LNCaP clone FGC (cell line): ENCODE measurements at places on chromosomes 16 and 17.

DNA sequence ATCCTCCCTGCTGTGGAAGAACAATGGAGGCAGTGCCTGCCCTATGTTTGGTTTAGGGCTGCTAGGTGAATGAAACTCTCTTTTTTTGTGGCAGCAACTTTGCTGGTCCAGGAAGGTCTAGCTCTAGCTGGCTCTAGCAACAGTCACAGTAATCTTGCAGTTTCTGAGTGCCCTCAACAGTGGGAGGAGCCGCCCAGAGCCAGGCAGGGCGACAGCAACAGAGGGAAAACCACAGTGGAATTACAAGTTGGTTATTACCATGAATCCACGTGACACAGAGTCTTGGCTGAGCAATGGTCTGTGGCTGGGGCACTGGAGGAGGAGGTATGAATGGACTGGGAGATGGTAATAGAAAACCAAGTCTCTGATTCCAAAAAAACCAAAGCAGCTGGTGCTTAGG is 10.3 kb downstream of the HSPB9 start:
- DNase-seq: no peak

DNA sequence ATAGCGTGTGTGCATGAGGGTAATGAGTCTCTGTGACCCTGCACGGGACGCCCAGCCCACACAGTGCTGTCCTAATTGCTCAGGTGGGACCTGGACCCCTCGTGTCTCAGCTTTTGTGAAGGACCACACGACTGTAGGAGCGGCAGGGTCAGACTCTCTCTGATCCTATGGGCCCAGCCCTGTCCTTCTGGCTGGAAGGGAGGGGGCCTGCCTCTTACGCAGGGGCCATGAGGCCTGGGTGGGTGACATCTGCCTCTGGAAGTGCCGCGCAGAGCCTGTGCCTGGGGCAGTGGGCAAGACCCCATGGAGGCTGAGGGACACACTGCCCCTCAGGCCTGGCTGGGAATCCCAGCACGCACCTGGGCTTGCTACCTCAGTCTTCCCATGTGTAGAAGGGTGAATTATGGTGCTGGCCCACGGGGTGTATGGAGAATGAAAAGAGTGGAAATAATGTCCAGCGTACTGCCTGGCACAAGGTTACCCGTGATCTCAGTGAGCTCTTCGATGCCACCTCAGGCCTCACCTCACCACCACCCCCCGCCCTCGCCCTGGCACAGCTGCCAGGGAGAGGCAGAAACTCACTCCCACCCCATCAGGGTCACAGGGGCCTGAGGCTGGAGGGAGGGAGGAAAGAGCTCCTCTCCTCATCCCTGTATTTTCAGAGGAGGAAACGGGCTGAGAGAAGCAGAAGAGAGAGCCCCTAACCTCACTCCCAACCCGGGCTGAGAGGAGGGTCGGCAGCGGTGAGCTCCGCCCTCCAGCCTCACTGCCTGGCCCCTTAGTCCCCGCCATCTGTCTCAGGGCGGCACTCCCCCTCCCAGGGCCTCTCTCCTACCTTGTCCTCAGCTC is 27.1 kb upstream of the DBNDD1 start:
- DNase-seq: no peak

- DNase-seq: no peak
Observed at GRCh38 chr16:66832190-66832589, 1.4 kb upstream of the NAE1 start.

- no peak for DNase-seq
Observed at GRCh38 chr17:71709946-71710345, 410.9 kb upstream of the SOX9 start.

- DNase-seq: no peak
Observed at GRCh38 chr17:63549289-63549945, 860 bp upstream of the DCAF7 start.

DNA sequence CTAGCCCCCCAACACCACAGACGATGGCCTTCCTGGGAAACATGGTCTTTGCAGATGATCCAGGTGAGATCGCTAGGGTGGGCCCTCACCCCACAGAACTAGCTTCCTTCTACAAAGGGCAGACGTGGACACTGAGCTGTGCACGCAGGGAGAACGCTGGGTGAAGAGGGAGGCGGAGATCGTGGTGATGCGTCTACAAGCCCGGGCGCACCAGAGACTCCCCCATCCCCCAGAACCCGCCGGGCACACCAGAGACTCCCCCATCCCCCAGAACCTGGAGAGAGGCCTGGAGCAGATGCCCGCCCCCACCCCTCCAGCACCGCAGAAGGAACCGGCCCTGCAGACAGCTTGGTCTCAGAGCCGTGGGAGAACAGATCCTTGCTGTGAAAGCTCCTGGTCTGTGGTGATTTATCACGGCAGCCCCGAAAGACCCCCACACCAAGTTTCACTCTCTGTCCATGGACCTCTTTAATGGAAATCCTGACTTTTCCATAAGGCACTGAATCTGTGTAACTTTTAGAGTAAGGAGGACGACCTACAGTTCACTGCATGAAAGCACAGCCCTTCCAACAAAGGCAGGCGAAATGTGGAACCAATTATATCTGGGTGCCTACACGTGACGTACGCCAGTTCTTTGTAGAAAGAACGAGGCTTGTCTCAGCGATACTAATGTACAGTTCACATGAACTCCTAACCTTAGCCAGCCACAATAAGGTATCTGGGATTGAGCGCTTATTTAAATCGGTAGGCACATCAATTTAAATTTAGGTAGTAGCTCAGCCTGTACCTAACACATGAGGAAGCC is 88.5 kb downstream of the ANKRD11 start:
- DNase-seq: no peak

GRCh38 chr17:79027925-79028491 is 4.0 kb downstream of the C1QTNF1 start:
- DNase-seq: no peak

DNA sequence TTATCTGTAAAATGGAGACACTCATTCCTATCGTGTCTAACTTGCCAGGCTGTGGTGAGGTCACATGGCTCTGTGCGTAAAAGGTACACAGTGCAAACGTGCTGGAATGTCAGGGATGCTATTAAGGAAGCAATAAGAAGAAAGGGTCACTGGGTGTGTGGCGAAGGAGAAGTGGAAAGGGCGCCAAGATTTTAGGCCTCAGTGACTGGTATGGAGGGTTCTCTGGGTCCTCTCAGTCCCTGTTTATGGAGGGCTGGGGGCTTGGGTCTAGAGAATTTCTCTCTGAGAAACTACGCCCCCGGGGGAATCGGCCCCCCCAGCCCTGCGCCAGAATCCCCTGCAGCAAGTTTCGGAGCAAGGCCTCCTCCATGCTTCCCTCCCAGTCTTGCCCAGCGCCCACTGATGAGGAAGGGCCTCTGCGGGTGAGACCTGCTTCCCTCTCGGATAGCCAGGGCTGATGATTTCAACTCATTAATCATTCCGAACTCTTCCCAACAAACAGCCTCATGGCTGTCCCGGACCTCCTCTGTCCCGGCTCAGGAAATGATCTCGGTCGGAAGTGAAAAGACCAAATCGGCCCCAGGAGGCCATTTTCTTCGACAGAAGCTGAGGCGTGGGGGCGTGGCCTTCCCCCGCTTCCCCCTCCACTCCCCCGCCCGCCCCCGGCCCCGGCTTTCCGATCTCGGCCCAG is 1.2 kb upstream of the HEXIM1 start:
- DNase-seq: peak; percentile 82

GRCh38 chr17:20235747-20236146 is 226.6 kb downstream of the SPECC1 start:
- no peak for DNase-seq

DNA sequence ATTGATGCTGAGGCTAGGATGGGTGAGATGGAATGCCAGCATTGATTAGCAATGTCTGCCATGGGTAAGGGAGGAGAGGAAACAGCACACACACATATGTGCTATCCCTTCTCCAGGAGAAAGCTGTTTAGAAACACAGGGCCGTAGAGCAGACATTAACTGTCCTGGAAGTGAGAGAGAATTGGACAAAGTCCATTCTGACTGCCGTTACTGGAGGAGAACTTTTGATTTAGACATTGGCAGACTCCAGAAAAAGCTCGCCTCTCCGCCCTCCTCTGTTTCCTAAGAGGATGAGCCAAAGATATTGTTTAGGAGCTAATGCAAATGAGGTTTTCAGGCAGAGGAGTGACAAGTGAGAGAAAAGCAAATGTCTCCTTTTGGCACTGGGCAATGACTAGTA is 237.0 kb downstream of the HAPSTR1 start:
- DNase-seq: no peak
